ENCODE measurements at places on chromosomes 2 and 18.

- peak; percentile 5 for DNase-seq
Measured at GRCh38 chr18:68874361-68874760, 76.5 kb downstream of the CCDC102B start.

DNA sequence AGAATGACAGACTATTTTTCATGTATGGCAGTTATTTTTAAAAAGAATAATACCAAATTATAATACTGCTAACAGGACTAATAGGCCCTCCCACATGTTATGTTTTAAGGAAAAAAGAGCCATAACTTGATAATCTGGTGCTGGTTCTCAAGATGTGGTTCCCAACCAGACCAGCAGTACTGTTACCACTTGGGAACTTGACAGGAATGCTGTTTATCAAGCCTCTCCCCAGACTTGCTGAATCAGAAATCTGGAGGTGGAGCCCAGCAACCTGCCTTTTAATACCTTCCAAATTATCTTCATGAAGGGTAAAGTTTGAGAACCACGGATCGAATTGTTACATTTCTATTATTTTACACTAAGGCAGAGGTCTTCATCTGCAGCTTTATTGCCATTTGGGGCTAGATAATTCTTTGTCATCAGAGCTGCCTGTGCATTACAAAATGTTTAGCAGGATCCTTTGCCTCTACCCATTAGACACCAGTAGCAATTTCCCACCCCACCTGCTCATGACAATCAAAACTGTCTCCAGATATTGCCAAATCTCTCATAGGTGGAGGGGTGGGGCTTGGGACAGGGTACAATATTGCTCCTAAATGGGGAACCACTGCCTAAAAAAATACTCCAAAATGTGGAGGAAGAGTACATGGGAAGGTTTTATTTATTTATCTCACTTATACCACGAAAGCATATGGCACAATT, 629.6 kb downstream of the ARHGAP15 start:
- no peak for DNase-seq

GRCh38 chr2:29607038-29607420, 314.4 kb downstream of the ALK start:
- no peak for DNase-seq

- DNase-seq = no peak
Measured at GRCh38 chr2:195899226-195899625, 169.4 kb downstream of the DNAH7 start.

DNA sequence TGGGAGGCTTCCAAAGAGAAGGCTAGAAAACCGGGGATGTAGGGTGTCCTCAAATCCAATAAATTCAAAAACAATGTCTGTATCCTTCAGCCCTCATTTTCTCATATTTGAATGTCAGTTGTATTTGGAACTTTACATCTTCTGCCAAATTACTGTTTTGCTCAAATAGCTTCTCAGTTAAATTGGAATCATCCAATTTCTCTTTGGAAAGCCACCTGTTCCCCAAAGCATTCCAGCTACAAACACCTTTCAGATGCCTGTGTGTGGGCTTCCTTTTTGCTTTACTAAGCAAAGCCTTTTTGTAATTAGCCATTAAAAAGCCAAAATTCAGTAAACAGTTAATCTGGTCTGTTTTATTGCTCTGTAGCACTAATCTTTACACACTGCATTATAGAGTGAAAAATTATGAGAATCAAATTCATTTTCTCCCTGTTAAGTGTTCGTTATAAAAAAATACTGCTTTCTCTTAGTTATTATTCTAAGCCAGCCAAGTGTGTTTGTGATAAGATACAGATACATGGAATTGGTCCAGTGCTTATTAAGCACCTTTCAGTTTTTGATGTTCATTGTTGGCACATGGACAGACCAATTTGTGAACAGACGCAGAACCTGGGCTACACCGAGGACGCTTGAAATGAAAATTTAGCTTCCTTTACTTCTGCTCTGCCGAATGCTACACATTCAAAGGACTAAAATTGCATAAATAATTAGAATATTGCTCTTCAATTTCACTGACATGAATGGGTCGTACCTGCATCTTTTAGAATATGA, 151.6 kb downstream of the RTN4 start:
- no peak for DNase-seq

DNA sequence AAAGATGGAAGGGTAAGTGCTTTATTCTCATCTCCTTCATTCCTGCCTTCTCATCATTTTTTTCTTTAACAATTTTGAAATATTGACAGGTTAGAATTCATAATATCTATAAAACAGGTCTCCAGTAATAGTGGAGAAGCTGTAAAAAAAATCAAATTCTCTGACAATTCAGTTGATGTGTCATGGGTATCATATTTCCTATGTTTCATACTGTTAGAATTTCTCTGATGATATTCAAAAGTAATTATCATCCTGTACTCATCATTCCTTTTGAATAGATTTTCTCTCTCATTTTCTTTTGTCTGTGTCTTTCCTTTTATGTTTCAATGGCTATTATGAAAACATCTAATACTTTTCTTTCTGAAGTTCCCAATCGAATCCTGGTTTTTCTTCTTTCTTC, 97.7 kb downstream of the CPS1 start:
- no peak for DNase-seq

GRCh38 chr2:166727095-166727494, 161.2 kb upstream of the XIRP2 start:
- no peak for DNase-seq
